ENCODE measurements at places on chromosomes 2 and 18. TPM values are rescaled to one million over a fixed set of nuclear protein-coding genes. Genes with fewer than 3 reads are reported as not detected.

The GAL3ST2 gene
- 0.34 TPM for total RNA-seq

The ANO7 gene
- total RNA-seq, result 2.5 TPM

The C2orf15 gene
- 0.73 TPM for total RNA-seq

The MAPK4 gene
- 0.09 TPM for total RNA-seq

The PCBP1 gene
- 431 TPM for total RNA-seq

The VWA3B gene
- total RNA-seq, result 0.26 TPM

The TDRD15 gene
- not detected for total RNA-seq

The GPBAR1 gene
- 0.15 TPM for total RNA-seq

The RAB6D gene
- not detected for total RNA-seq

The BCL2L11 gene
- total RNA-seq, result 9.9 TPM

The TEKT4 gene
- total RNA-seq, result not detected

The NT5C1B gene
- total RNA-seq, result not detected

The CTAGE1 gene
- not detected for total RNA-seq

The L3MBTL4 gene
- not detected for total RNA-seq

The SP140 gene
- total RNA-seq, result 0.45 TPM
